ENCODE measurements at places on chromosomes 7 and 10. TPM values are rescaled to one million over a fixed set of nuclear protein-coding genes. Genes with fewer than 3 reads are reported as not detected.

The ITGA8 gene
- 0.01 TPM for total RNA-seq

The OPN4 gene
- total RNA-seq = not detected

The MACROH2A2 gene
- total RNA-seq = 24.6 TPM

The CALHM2 gene
- 4.8 TPM for total RNA-seq

The TIMM23 gene
- 166 TPM for total RNA-seq

The LIPJ gene
- total RNA-seq = not detected

The SSMEM1 gene
- not detected for total RNA-seq

The CAV1 gene
- 718 TPM for total RNA-seq

The NUTM2D gene
- total RNA-seq = 1.7 TPM

The PLXNA4 gene
- total RNA-seq = 0.40 TPM

The LRRC4 gene
- not detected for total RNA-seq

The ADCY1 gene
- total RNA-seq = 2.6 TPM

The OR2A5 gene
- not detected for total RNA-seq

The ZNF438 gene
- 1.9 TPM for total RNA-seq

The C10orf105 gene
- not detected for total RNA-seq

The AUTS2 gene
- 5.2 TPM for total RNA-seq

The KIF20B gene
- 12.8 TPM for total RNA-seq

The ARHGAP19 gene
- total RNA-seq = 5.2 TPM

The EPO gene
- total RNA-seq = not detected

The IFIT3 gene
- total RNA-seq = 4.1 TPM

The SOSTDC1 gene
- not detected for total RNA-seq

The NXPH1 gene
- total RNA-seq = not detected

The ADARB2 gene
- total RNA-seq = 0.18 TPM

Measured in A549 treated with dexamethasone at 1 μM for 4 hours (cell line).